RPMI7951 (cell line): ENCODE measurements at places on chromosomes 1 and 21. TPM values are rescaled to one million over a fixed set of nuclear protein-coding genes. Genes with fewer than 3 reads are reported as not detected.

DNA sequence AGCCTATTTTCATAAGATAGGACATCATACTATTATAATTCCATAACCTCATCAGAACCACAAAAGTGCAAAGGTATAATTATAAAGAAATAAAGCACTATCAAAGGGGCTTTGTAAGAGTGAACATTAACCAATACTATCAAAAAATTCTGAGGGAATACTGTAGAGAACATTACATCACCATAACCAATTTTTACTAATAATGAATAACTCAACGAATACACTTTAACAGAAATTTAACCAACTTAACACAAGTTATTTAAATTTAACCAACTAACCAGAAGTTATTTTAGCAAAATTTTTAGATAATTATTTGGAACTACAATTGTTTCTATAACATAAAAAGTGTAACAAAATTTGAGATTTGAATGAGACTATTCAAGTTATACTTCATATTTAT is 34.8 kb downstream of the ZSWIM5 start:
- DNase-seq, result no peak

GRCh38 chr1:51330331-51331201 is at the start of gene TTC39A:
TTC39A (minus strand) TSS chr1:51330562; CDS start chr1:51330477, 85 bp downstream.
- no peak for DNase-seq

- DNase-seq, result no peak
Measured at GRCh38 chr1:156193208-156193487, 756 bp upstream of the SLC25A44 start.

DNA sequence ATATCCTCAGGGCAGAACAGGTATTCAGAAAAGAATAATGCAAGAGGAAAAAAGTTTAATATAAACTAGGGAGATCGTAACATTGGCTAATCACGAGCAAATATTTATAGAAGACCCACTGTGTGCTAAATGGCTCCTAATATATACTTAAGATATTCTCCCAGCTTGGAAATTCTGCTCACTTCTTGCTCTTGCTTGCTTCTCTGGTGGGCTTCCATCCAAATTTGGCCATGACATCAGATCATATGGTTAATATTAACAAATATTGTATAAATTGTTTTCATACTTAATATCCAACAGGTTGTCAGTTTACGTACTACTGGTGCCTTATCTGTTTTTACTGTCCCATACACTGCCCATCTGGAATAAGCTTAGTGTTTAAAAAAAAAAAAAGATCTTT is 1.1 kb downstream of the COX20 start:
- no peak for DNase-seq

GRCh38 chr21:45466330-45467220 is 61.6 kb downstream of the COL18A1 start:
- DNase-seq, result peak; percentile 64

GRCh38 chr1:163307479-163308171 is 14.1 kb upstream of the NUF2 start:
- DNase-seq, result peak; percentile 67

GRCh38 chr1:3030663-3031381 is 9.6 kb downstream of the ACTRT2 start:
- no peak for DNase-seq

- no peak for DNase-seq
Measured at GRCh38 chr1:159856576-159856975, 5.9 kb downstream of the VSIG8 start.

GRCh38 chr1:7366955-7367665 is 404.0 kb upstream of the VAMP3 start:
- DNase-seq, result no peak

DNA sequence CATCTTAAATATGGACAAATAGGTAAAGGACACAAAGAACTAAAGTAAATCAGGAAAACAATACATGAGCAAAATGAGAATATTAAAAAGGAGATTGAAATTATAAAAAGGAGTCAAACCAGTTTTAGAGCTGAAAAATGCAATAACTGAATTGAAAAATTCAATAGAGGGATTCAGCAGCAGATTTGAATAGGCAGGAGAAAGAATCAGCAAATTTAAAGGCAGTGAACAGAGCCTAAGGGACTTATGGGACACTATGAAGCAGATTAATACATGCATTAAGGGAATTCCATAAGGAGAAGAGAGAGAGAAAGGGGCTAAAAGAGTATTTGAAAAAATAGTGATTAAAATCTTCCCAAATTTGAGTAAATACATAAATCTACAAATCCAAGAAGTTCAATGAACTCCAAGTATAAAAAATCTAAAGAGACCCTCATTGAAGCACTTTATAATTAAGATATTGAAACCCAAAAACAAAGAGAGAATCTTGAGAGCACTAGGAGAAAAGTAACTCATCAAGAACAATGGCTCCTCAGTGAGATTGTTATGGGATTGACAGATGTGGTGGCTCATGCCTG is 2.9 kb downstream of the CFAP107 start:
- DNase-seq, result no peak

- DNase-seq, result no peak
Measured at GRCh38 chr1:12147201-12147701, 19.5 kb upstream of the TNFRSF1B start.

- DNase-seq, result peak; percentile 14
Measured at GRCh38 chr21:36923270-36923669, 43.2 kb downstream of the HLCS start.

DNA sequence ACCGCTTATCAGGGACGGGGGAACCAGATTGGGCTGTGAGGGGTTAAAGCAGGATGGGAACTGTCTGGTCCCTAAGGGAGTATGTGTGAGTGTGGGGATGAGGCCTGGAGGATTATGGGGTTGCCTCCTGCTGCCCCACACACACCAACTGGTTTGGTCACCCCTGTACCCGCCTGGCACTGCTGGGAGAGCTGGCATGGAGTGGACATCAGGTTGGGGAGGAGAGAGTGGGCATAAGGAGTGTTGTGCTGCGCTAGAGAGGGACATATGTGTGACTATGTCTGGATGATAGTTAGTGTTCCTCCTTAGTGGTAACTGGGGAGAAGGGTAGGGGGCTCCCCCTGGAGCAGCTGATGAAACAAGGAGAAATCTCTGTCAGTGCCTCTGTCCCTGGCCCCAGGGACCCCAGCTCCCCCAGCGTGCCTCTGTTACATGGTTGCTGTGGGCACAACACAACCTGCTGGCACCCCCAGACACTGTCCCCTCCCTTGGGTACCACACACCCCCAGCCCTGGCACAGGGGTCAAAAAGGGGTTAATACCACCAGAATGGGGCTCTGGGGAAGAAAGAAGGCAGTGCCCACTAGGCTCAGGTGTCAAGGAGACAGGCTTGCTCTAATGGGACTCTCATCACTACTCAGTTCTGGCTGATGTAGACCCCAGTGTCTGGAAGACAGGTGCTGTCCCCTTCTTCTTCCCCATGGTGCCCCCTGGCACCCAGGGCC is 1.9 kb downstream of the ZBTB7B start:
- no peak for DNase-seq

GRCh38 chr1:3192825-3193224 is 123.8 kb downstream of the PRDM16 start:
- DNase-seq, result peak; percentile 23

DNA sequence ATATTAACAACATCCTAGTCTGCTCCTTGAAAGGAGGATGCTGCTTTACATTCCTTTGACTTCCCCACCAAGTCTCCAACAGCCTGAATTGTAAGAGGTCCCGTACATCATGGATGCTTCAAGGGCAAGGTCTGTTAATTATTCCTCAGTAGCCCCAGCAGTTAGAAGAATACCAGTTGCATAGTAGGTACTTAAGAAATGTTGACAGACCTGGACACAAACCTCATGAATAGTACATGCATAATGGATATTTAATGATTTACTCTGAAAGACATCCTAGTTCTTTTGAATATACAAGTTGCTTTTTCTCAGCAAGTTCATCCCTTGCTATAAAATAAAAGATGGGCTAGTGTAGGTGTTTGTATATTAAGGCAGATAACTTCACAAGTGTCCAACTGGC is 112.1 kb upstream of the DPYD start:
- DNase-seq, result no peak

DNA sequence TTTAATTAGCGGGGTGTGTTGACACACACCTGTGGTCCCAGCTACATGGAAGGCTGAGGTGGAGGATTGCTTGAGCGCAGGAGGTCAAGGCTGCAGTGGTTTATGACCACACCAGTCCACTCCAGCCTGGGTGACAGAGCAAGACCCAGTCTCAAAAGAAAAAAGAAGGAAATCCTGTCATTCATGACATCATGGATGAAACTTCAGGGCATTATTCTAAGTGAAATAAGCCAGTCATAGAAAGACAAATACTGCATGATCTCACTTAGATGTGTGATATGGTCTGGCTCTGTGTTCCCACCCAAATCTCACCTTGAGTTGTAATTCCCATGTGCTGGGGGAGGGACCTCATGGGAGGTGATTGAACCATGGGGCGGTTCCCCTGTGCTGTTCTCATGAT is 82.6 kb downstream of the MT1HL1 start:
- DNase-seq, result no peak

DNA sequence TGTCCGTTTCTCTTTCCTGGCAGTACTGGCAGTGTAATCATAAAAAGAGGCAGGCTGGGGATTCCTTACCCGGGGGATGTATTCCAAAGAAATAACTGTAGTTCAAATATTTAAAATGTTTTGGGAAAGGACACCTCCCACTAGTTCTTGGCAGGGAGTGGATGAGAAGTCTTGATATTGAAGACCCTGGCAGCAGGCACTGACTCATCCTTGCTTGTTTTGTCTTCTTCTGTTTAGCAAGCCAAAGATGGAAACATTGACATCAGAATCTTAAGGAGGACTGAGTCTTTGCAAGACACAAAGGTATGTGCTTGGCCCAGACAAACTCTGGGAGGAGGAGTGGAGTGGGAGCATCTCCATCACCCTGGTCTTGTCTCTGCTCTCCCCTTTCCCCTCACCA is 639 bp downstream of the IL20 start:
- DNase-seq, result no peak

DNA sequence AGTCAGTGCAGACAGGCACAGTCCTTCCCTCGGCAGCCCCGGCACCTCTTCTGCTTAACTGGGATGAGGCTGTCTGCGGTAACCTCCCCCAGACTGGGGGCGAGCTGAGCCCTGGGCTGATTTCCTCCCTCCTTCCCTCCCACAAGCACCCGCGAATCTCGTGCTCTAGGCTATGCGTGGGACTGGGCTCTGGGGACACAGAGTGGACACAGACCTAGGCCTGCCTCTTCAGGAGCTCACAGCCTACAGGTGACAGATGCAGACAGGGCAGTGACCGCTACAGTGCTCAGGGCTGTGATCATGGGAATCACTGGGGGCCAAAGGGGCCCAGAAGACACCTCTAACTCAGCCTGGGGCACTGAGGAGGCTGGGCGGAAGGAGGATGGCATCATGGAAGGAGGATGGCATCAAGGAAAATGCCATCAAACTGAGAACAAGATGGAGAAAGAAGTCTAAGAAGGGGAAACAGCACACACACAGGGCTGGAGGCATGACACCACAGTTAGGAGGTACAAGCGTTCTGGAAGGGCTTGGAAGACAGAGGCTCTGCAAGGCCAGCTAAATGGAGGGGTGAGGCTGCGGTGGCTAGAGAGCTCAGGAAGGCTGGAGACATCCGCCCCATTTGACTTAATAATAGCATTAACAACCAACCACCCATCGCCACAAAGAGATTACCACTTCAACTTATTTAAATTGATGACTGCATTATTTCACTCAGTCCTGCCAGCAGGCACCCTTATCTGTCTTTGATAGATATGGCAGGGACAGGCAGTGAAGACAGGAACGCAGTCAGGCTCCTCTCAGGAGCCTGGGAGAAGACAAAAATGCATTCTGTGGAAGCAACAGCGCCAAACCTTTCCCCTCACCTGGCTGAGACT is 4.2 kb downstream of the TTC39A start:
- DNase-seq, result no peak

GRCh38 chr1:145892486-145893087 is 6.9 kb upstream of the ANKRD35 start:
- DNase-seq, result peak; percentile 65

DNA sequence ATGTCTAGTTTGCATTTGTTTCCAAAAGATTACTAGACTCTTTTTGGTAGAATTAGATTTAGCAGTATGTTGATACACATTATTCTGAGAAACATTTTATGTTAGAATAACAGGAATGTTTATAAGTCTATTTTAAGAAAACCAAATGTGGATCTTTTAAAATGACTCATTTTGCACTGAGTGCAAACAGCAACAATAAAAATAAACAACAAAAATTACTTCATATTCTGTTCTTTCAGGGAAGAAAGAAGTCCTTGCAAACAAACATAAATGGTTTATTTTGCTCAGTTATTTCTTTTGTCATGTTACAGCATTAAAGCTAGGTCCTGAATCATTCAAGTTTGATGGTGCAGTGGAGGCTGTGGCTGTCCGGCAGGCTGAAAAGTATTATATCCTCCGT is 106.8 kb upstream of the TENT5C start:
- no peak for DNase-seq

DIO1 gene
- 0.39 TPM in 1 of 2 replicates, not detected in the other for total RNA-seq

SMCP gene
- not detected in 2 replicates for total RNA-seq

TCHH gene
- under 0.01 TPM in 2 replicates for total RNA-seq

SLAMF9 gene
- total RNA-seq, result 0.60 and 0.88 TPM in 2 replicates

NR0B2 gene
- not detected in 2 replicates for total RNA-seq

OR2L2 gene
- total RNA-seq, result not detected in 2 replicates

SLFNL1 gene
- 0.12 TPM in 1 of 2 replicates, not detected in the other for total RNA-seq

KRTAP12-2 gene
- total RNA-seq, result not detected in 2 replicates

PAQR6 gene
- 0.12 and 0.29 TPM in 2 replicates for total RNA-seq

PTPRU gene
- 14.1 and 26.2 TPM in 2 replicates for total RNA-seq

C1orf115 gene
- 0.72 and 0.88 TPM in 2 replicates for total RNA-seq

CITED4 gene
- total RNA-seq, result 0.72 and 1.1 TPM in 2 replicates

MFN2 gene
- 36.0 and 38.9 TPM in 2 replicates for total RNA-seq
